ENCODE measurements at places on chromosomes 11 and 22.
A peak's percentile ranks its signal among the peaks of the same experiment; 100 is the strongest.

- no peak for DNase-seq
Observed at GRCh38 chr11:26688701-26689100, 33.2 kb downstream of the SLC5A12 start.

DNA sequence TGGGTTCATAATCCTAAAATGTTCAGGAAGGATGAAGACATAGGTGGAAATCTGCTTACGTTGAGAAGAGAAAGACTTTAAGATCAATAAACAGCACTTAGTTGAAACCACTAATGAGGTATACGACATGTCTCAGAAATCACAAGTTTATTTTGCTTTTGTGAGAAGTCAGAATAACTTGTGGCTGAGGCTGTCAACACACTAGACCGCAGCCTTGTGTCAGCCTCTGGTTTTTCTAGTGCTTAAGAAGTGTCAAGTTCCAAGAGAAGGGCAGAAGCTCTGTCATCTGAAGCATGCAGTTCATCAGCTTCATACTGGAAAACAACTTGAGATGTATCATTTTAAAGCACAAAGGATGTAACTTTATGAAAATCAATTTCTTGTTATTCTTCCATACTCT is 420.9 kb downstream of the METTL15 start:
- DNase-seq: no peak

GRCh38 chr11:40227730-40228129 is 1231.7 kb downstream of the LRRC4C start:
- no peak for DNase-seq

- DNase-seq: peak; percentile 85
Observed at GRCh38 chr11:10298342-10298741, 4.3 kb upstream of the SBF2 start.

DNA sequence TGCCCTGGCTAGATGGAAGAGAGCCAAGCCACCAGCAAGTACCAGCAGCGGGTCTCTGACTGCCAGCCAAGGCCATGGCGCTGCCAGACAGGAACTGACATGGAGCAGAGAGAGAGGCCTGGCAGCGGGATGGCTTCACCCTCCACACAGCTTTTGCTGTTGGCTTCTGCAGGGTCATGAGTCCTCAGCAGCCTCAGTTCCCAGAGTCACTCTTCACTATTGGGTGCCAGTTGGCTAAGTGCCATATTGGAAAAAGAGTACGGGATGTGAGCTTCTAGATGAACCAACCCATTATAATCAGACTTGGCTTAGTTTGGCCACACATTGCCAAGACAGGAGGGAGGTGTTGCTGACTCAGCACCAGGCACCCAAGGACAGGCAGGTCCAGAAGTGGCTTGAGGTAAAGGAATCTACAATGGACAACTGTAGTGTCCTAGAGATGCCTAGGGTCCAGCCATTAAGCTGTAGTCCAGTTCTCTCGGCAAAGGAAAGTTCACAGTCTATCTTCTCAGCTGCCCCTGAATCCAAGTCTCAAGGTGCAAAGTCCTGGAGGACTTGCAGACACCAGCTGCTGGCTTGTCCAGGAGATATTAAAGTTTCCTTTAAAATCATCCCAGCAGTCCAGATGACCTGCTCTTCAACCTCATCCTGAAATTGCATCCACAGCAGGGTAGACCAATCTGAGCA is 40.7 kb upstream of the POU2AF1 start:
- DNase-seq: no peak

DNA sequence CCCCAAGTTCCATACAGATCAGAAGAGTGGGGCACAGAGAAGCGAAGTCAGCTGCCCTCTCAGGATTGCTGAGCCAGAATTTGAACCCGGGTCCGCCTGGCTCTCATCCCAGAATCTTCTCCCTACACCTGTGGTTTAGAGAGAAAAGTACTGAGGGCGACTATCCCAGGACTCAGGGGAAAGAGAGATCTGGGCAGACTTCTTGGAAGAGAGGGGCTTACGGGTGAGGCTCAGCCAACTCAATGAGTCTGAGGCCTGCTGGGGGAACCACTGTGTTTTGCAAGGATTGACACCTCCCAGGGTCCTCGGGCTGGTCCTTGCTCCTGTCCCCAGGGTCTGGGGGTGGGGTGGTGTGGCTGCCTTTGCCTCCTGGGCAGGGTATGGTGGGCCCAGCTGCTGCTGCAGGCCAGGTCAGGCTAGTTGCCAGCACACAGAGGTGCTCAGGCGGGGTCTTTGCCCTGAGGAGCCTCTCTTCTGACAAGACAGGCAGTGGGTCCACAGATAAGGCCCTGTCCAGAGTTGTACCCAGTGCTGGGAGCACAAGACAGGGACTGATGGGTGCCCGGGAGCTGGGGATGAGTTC is 1.2 kb downstream of the CAPN5 start:
- no peak for DNase-seq

DNA sequence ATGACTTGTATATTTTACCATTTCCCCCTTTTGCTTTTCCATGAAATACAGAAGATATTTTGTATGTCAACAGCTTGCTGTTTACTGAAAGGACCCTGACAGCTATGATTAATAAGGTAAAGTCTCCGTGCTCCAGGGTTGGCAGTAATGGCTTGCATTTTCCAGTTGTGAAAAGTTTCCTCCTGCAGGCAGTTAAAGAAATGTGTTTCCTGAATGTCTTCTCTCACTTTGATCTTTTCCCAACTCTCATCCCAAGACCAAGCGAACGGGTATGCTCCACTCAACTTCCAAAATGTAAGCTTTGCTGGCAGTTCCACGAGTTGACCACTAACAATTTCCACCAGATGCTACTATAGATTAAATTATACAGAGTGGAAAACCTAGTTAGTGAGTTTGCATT is 8.9 kb downstream of the FIBIN start:
- DNase-seq: no peak

DNA sequence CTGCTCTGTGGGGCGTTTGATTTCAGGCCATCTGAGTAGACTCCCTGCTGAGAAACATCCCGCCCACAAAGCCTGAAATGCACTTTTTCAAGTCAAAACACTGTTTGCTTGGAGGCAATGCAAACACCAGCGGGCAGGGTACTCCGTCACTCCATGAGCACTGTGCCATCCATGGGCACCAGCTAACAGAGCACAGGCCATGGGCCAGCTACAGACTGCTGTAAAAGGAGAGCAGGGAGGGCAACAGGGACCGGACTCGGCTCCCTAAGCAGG is 16.6 kb upstream of the EFCAB6 start:
- DNase-seq: no peak

DNA sequence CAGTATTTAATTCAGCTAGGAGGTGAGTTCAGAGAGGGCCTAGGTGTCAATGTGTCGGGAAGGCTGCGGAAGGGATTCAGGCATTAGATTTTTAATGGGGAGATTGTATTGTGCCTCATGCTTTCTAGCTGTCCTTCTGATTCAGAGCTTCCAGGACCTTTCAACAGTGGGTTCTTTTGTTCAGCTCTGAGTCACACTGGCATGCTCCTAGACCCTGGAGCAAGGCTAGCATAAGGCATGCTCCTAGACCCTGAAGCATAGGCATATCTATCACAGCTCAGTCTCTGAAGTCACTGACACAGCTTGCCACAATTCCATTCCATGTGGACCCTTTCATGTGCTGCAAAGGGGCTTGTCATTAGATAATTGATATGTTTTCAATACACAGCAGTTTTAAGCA is 396.9 kb downstream of the RAB38 start:
- no peak for DNase-seq

DNA sequence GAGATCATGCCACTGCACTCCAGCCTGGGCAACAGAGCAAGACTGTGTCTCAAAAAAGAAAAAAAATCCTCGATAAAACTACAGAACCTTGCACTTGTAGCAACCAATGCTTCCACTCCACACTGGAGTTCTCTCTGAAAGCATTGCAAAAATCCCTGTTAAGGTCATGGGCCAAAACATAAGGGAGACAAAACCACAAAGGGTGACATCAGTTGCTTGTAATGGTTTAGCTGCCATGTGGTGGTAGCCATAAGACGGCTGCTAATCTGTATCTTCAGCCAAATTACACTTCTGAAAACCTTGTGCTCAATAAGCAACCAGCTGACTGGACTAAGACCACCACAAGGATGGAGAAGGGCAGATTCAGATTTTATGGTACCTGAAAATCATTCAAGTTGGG is 20.6 kb upstream of the TPH1 start:
- no peak for DNase-seq

GRCh38 chr22:39247361-39247760 is 2.6 kb upstream of the PDGFB start:
- DNase-seq: no peak

- no peak for DNase-seq
Observed at GRCh38 chr11:34601085-34601444, 19.8 kb upstream of the EHF start.

GRCh38 chr11:72869831-72870230 is 55.6 kb downstream of the ATG16L2 start:
- DNase-seq: no peak

DNA sequence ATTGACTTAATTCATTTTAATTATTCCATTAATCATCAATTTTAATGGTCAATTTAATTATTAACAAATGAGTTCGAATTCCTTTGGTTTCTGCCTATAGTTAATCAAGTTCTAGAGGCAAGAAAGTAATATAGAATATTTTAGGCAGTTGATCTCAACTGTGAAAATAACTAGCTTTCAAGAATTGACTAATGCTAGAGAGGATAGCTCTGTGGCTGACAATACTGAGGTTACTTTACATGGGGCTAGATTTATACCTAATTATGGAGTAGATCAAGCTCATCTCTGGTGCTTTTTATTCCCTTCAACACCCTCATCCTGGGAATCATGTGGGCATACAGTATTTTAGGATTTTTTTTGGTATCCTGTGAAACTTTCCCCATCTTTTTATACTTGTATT is 259.4 kb downstream of the GRM5 start:
- no peak for DNase-seq

GRCh38 chr11:93542811-93543229 is 371 bp downstream of the SMCO4 start:
- DNase-seq: no peak

DNA sequence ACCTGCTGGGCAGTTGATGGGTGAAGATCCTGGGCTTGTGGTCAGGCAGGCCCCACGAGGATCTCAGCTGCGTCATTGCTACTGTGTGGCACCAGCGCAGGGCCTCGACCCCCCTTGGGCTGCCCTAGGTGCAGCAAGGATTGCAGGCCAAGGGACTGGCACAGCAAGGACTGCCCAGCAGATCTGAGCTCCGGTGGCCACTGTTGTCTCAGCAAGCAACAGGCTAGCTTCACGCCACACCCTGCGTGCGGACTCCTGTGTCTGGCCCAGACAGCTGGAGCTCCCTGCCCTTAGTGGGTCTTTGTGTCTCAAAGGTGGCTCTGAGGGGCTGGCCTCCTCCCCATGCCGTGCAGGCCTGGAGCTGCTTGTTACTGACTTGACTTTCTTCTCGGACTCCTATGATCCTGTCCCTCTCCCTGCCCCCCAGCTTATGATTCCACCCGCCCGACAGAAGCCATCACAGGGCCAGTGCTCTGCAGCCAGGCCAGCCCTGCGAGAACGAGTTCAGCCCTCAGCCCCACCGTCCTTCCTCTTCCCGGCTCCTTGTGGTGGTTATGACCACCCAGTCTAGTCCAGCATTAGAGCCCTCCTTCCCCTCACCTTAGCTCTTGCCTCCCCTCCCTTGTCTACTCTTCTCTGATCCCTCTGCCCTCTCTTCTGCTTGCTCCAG is 295.6 kb downstream of the TBC1D22A start:
- DNase-seq: no peak

DNA sequence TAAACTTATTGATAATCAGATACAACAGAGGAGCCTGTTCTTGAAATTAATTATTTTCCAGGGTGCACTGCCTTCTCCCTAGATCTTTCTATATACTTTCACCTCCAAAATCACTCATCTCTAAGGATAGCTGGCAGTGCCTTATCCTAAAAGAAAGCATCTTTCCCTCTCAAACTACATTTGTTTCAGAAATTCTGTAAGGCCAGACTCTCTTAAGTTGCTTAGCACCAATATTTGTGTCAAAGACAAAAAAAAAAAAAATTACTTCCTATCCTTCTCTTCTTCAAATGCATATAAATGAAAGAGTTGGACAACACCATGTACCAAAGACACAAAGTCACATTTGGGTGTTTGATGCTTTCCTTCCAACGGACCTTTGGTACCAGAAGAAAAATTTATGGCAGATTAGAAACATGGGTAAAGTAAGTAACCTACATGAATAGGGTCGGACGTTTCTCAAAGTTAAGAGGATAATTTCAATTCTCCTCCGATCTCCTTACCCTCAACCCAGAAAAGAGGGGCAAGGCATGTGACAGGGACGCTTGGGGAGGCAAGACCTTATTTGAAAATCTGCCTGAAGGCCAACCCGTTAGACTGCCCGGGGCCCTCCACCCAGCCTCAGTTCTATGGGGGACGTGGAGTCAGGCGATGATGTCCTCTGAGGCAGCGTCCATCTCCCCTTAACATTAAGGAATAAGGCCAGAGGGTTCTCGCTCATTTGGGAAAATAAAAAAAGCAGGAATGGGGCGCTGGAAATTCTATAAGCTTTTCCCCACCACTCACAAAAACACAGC is 66.3 kb downstream of the ETS1 start:
- peak; percentile 50 for DNase-seq

DNA sequence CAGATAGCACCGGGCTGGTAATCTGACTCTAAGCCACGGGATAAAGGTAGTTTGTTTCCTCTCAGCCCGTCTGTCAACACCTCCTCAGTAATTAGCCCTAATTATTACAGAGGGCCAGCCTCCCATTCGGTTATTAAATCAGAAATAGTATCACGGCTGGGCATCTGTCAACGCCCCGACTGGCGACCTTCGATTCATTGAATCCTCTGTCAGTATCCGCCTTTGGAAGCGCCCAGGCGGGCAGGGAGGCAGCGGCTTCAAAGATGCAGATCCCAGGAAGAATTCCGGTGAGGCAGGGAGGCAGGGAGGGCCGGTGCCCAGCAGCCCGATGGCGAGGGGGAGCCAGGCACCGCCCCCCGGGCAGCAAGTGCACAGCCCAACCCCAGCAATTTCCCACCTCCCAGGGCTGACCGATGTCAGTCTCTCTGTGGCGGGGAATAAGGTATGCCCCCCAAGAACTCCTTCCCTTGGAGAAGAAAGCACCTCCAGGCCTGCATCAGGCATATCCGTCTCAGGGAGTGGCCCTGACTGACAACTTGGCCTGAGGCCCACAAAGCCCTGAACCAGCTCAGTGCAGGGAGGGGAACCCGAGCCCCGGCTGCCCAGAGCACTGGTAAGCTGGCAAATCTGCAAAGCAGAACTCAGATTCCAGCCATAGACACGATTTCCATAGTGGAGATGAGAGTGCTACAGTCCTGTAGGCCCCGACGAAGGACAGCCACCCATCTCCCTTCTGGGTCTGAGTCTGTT is 11.4 kb downstream of the GNB1L start:
- DNase-seq: no peak
